ENCODE measurements at places on chromosomes 16 and 17.

DNA sequence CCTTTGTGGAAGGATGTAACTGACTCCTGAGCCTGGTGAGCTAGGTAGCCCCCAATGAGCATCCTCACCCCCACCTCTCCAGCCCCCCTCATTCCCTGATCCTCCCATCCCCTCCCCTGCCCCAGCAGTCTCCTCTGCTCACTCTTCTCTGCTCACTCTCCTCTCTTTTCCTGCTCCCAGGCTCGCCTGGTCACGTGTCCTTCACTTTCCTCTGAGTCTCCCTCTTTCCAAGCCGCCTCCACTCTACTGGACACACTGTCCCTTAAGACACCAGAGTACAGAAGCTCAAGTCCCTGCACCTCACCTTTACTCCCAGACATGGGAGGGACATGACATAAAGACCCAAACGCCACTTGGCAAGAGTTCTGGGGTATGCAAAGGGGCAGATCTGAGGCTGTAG is 76.3 kb upstream of the RBL2 start:
- no peak for DNase-seq

- DNase-seq = no peak
Measured at GRCh38 chr16:75109732-75110243, 6.8 kb downstream of the LDHD start.

DNA sequence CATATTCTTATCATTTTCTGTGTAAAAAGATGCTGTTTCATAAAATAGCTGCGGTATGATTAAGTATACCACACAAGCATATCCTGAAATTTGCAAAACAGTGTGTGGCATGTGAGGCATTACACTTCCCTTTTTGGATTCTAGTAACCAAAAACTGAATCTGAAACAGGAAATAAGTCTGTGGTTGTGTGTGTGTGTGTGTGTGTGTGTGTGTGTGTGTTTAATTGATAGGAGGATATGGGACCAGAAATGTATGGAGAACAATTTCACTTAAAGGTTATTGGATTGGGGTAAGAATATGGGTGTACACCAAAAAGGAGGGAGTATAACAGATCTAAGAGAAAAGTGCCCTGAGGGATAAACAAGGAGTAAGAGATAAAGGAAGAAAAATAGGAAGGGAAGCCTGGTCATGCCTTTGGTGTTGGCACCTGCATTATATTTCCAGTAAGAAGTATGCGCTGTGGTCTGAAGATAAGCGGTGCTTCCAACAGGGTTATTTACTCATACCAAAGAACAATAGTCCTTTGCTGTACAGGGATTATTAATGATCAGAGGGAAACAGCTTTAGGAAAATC is 4.0 kb downstream of the LYRM1 start:
- no peak for DNase-seq

GRCh38 chr16:72473631-72474030 is 301.7 kb upstream of the PMFBP1 start:
- no peak for DNase-seq

DNA sequence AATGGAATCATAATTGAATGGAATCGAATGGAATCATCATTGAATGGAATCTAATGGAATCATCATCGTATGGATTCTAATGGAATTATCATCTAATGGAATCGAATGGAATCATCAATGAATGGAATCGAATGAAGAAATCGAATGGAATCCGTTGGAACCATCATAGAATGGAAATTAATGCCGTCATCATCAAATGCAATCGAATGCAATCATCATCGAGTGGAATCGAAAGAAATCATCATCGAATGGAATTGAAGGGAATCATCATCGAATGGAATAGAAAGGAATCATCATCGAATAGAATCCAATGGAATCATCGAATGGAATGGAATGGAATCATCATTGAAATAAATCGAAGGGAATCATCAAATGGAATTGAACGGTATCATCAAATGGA is 217.2 kb downstream of the SHCBP1 start:
- no peak for DNase-seq

- no peak for DNase-seq
Measured at GRCh38 chr16:89013111-89013510, 36.1 kb upstream of the CBFA2T3 start.

- no peak for DNase-seq
Measured at GRCh38 chr16:35365675-35366074, 1906.3 kb downstream of the TP53TG3F start.

- DNase-seq = no peak
Measured at GRCh38 chr16:88894681-88895300, 28.3 kb upstream of the PABPN1L start.

GRCh38 chr16:87138316-87138715 is 178.9 kb downstream of the C16orf95 start:
- DNase-seq = no peak

GRCh38 chr16:6132121-6132520 is 1034.5 kb upstream of the EEF2KMT start:
- DNase-seq = no peak

Measured in activated naive CD4-positive, alpha-beta T cell treated with anti-CD3 and anti-CD28 coated beads, Interleukin-2, amount 50 U/mL, for 16 hours (primary cell).